ENCODE measurements at places on chromosomes 6 and 20.

- no peak for DNase-seq
Measured at GRCh38 chr6:77341058-77341986, 122.0 kb downstream of the HTR1B start.

DNA sequence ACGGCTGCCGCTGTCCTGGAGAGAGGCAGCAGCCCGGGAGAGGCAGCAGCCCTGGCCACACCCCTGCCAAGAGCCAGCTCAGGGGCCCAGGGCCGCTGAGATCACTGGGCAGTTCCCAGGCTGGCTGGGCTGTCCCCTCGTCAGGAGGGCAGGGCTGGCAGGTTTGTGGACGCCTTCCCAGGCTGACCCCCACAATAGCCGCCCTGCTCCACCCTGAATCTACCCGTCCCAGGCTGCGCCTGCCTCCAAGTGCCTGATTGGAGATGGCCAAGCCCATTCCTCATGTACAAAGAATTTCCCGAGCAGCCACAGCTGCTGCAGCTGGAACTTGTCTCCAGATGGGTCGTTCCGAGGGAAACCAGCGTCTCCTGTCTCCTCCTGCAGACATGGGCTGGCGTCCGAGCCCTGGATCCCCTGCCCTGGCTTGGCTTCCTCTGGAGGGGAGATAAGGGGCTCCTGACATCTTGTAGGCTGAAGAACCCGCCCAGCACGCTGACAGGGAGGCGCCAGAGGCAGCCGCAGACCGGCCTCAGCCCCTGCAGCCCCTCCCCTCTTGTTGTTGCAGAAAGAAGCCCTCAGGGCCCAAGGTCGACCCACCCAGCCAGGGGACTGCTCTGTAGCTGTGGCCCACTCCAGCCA, 9.4 kb upstream of the GATA5 start:
- no peak for DNase-seq

GRCh38 chr20:47665221-47665991, 119.9 kb downstream of the SULF2 start:
- DNase-seq = no peak

DNA sequence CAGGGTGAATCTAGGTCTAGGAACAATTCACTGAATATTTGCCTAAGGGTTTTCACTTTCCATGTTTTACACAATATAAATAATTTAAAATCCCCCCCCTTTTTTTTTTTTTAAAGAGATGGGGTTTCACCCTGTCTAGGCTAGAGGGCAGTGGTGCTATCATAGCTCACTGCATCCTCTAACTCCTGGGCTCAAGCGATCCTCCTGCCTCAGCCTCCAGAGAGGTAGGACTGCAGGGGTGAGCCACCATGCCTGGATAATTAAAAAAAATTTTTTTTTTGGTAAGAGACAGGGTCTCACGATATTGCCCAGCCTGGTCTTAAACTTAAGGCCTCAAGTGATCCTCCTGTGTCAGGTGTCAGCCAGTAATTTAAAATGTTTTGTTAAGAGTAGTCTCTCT, 17.8 kb downstream of the QKI start:
- no peak for DNase-seq

DNA sequence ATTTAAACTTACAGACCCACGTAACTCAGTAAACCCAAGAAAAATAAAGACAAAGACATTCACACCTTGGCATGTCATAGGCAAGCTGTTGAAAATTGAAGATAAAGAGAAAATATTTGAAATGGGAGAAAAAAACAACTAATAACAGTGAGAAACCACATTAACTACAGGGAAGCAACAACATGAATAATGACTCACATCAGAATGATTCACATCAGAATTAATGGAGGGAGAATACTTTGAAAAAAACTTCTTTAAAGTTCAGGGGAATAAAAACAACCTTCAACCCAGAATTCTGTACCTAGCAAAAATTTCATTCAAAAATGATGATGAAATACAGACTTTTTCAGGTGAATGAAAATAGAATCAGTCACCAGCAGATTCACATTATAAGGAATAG, 32.9 kb upstream of the SLC22A3 start:
- no peak for DNase-seq

- no peak for DNase-seq
Measured at GRCh38 chr20:1775117-1775516, 117.5 kb upstream of the SIRPG start.

DNA sequence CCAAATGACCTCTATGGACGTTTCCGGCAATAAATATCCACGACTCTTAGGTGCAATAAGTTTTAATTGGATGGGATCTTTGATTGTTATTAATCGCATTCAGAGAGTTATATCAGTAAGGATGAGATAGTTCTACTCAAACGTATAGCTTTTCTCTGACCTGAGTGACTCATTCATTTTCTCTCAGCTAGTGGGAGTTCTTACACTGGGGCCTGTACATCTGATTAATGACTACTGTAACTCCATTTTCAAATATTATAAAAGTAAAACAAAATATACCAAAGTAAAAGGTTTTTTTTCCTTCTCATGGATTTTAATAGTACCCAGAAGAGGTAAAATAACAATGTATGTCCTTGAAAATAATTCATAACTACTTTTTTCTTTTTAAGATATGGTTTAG, 41.1 kb upstream of the SAMD5 start:
- DNase-seq = no peak

- no peak for DNase-seq
Measured at GRCh38 chr20:40908309-40908708, 120.3 kb upstream of the TOP1 start.

DNA sequence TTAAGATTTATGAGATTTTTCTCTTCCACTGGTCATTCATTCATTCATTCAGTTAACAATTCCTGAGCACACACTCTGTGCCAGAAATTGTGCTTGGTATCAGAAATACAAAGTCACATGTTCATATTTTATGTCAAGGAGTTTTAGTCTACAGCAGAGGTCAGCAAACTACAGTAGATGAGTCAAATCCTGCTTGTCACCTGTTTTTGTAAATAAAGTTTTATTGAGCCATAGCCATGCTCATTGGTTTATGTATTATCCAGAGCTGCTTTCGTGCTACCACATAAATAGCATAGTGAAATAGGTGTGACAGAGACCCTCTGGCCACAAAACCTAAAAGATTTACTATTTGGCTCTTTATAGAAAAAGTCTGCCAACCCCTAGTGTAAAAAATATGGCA, 46.8 kb downstream of the THEMIS start:
- no peak for DNase-seq

DNA sequence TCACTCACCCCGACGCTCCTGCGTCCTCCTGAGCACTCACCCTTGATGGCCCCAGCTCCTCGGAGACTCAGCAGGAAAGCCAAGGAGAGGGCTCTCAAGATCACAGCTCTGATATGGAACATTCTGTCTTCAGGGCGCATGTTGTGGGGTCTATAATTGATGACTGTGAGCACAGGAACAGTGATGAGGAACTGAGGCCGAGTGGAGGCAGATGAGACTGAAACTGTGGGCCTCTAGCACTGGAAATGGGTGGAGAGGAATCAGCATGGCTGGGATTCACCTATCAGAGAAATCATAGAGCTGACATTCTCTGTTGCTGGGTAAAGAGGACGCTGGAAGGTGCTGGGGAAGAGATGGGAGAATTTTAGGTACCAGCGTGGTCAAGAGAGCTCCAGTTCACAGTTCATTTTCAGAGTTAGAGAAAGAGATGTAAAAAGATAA, at the start of gene HLA-DPA1:
Gene HLA-DPA1, minus strand, starts transcription at position 219 of the 441 bp plus-strand sequence.
- peak; percentile 77 for DNase-seq

DNA sequence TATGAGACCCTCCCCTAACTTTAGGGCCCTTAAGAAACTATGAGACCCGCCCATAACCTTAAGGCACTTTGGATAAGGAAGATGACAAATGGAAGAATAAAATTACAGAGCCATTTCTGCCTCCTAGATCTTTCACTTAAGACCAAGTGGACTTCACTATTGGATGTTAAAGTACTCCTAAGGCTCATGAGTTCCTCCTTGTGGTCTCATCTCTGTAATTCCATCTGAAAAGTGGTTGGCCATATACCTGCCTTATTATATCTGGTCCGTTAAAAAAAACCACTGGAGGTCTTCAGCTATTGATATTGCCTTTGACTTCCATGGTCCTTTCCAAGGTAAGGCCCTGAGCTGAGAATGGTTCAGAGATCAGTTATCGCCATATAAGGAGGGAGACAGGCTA, 310.3 kb downstream of the EYA4 start:
- DNase-seq = no peak

DNA sequence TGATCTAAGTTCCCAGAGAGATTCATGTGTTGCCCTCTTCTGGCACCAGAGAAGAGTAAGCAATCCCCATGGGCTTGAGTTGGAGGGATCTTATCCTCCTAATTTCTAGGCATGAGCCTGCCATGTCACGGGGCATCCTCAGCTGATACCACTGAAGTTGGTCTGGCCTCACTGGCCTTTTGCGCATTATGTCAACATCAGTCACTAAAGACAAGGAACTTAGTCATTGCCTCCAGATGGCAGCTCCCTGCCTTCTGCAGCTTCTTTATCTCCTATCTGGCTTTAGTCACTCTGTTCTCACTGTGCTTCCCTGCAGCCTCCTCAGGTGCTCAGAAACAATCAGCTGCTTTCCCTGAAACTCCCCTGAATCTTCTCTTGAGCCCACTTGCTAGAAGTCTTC, 312.2 kb downstream of the ADGRG6 start:
- DNase-seq = no peak

- no peak for DNase-seq
Measured at GRCh38 chr6:92559003-92559402, 860.4 kb downstream of the EPHA7 start.

- peak; percentile 28 for DNase-seq
Measured at GRCh38 chr20:62929051-62929538, 2.8 kb upstream of the DIDO1 start.

- DNase-seq = peak; percentile 2
Measured at GRCh38 chr20:24303393-24304170, 165.8 kb upstream of the SYNDIG1 start.

- DNase-seq = no peak
Measured at GRCh38 chr20:25017257-25017803, 24.8 kb upstream of the APMAP start.

DNA sequence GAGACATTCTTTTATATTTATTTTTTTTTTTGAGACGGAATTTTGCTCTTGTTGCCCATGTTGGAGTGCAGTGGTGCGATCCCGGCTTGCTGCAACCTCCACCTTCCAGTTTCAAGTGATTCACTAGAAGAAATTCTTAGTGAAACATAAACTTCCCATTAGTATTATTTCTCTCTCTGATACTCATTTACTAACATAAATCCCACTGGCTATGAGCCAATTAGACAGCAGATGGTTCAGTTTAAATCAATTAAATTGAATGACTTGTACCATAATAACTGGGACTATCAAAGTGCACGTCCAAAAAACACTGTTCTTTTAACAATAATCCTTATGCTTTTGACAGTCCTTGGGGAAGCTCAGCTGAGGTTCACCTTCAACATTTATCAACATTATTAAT, 111.2 kb upstream of the PTCHD4 start:
- DNase-seq = no peak

DNA sequence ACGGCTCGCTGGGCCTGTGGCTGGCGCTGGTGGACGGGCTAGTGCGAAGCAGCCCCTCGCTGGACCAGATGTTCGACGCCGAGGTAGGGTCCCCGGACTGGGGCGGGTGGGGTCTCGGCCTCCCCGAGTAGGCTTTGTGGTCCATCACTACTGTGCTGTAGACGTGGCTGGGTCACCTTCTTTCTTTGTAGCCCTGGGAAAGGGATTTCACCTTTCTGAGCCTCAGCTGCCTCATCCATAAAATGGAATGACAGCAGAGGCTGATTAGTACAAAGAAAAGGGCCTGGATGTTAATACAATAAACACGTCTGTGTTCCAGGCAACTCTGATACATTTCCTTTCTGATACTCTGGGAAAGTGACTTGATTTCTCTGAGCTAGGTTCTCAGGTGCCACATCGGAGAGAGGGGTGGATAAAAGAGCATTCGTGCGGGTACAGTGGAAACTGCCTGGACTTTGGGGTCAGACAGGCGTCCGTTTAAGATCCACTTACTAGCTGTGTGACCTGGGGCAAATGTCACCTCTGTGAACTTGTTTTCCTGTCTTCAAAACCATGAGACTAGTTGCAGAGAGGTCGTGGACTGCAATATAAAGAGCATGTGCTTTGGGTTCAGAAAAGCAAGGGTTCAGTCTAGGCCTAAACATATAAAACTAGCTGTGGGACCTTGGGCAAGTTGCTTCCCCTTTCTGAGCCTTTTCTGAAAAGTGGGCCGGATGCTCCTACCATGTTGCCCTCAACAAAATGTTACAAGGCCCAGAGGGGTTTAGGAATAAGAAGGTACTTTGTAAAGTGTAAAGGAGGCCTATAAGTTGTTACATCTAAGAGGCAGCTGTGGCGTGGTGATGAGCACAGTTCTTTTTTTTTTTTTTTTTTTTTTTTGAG, 896 bp downstream of the SYS1 start:
- DNase-seq = no peak

- DNase-seq = no peak
Measured at GRCh38 chr6:93964321-93964720, 545.0 kb upstream of the EPHA7 start.
